RWPE1 (cell line): ENCODE measurements at places on chromosomes 12 and 14.
A peak's percentile ranks its signal among the peaks of the same experiment; 100 is the strongest.

- no peak for DNase-seq
Measured at GRCh38 chr14:100532906-100533655, 54.1 kb downstream of the BEGAIN start.

DNA sequence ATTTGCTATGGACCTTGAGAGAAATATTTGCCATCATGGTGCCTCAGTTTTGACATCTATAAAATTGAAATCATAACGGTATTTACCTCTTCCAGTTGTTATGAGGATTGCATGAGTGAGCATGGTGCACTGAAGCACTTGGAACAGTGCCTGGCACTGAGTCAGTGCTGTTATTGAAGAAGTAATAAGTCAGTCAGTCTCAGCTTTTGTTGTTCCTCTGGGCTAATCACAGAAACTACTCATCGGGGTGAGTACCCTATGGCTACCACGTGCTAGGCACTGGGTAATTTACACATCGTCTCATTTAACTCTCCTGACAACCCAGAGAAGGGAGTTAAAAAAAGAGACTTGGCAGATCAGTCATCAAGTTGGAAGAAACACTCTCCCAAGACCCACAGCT lies 159.5 kb upstream of the NRXN3 start:
- DNase-seq: peak; percentile 81

GRCh38 chr14:56129933-56130332 lies 11.7 kb downstream of the PELI2 start:
- no peak for DNase-seq

DNA sequence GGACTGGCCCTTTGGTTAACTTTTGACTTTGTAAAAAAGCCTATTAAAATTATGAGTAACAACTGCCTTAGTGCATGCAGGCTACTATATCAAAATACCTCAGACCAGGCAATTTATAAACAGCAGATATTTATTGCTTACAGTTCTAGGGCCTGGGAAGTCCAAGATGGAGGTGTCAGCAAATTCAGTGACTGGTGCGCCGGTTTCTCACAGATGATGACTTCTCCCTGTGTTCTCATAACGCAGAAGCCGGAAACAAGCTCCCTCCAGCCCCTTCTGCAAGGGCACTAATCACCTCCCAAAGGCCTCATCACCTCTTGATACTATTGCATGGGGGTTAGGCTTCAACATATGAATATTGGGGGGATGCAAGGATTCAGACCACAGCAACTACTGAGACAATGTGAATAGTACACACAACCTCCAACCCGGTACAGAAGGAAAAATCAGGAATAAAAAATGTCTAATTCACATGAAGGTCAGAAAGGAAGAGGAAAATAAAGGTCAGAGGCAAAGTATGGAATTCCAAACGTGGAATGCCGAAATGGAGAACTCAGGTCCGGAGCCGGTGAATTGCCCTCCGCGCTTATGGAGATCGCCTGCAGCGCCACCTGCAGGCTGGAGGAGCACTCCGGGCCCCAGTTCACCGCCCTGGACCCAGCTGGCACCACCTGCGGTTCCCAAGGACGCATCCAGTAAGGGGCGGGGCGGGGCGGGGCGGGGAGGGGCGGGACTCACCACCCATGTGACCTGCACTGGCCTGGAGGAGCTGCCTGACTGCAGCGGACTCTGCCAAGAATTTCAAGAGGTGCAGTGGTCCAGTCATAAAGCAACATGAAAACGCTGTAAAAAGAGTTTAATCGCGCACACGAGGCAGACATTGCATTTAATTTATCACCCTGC lies 203.4 kb downstream of the KIF26A start:
- peak; percentile 79 for DNase-seq

GRCh38 chr12:53502983-53503728 lies 2.1 kb downstream of the TARBP2 start:
- DNase-seq: no peak

GRCh38 chr14:32375663-32376062 lies 46.6 kb downstream of the AKAP6 start:
- no peak for DNase-seq

GRCh38 chr12:108297424-108297823 lies 41.7 kb downstream of the CMKLR1 start:
- no peak for DNase-seq

DNA sequence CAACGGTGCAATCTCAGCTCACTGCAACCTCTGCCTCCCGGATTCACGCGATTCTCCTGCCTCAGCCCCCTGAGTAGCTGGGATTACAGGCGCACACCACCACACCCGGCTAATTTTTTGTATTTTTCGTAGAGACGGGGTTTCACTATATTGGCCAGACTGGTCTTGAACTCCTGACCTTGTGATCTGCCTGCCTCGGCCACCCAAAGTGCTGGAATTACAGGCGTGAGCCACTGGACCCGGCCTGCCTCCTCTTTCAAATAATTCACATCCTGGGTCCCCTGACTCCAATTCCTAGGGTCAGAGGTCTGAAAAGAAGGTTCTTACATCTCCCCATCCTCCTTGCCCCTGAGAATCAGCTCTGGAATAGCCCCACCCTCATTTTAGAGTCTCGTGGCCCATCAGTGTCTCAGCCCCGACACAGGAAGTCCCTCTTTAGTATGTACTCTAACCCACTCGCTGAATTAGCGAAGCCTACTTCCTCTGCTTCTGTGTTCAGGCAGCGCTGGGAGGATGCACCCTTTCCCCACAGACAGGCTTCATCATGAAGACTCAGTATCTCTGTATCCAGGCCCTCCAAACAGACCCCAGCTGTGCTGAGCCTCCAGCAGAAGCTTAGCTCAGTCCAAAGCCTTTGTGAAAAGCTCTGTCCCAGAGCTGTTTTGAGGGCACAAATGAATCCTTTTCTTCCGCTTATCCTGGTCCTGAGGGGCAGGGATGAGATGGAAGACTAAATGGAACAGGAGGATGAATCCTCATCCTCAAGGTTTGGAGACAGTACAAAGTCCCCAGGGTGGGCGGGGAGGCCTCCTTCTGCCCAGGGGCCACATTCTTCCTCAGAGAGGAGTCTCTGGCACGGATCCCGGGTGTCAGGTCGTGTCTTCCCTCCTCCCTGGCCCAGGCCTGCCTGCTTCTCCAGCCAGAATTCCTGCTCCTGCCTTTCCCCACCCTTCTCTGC lies 3.5 kb downstream of the LPAR5 start:
- DNase-seq: peak; percentile 28

GRCh38 chr14:20503898-20504297 lies 1.4 kb upstream of the RNASE10 start:
- no peak for DNase-seq

- DNase-seq: peak; percentile 47
Measured at GRCh38 chr12:76820888-76821482, 57.1 kb downstream of the ZDHHC17 start.

GRCh38 chr14:63603749-63604277 lies 37.9 kb downstream of the WDR89 start:
- DNase-seq: no peak

DNA sequence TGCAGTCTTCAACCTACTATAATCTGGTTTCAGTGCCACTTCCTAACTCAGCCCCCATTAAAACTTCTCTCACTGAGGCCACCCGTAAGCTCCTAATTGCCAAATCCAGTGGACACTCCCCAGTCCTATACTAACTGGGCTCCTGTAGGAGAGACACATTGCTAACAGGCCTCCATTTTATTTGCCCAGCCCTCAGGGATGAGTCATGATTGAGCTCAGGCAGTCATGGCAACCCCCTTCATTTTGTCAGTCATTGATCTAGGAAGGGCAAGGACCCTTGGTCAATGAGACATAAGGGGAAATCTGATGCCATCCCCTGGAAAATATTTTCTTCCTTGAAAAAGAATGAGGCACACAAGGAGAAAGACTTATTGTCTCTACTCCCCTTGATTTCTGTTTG lies 70.1 kb upstream of the HIF1A start:
- DNase-seq: peak; percentile 12

DNA sequence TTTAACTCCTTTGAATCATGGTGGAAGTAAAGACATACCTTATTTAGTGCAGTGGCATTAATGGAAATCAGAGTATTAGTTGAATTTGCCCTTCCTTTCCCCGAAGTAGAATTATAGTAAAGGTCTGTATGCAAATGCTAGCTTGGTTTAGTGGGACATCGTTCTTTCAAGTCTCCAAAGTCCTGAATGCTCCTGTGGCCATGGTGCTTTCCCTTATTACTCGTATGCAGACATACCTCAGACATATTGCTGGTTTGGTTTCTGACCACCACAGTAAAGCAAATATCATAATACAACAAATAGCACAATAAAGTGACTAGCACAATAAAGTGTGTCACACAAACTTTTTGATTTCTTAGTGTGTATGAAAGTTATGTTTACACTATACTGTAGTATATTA lies 52.3 kb downstream of the MNAT1 start:
- DNase-seq: no peak

GRCh38 chr14:97578982-97579548 lies 781.9 kb downstream of the VRK1 start:
- DNase-seq: no peak

GRCh38 chr12:80745851-80746505 lies 29.3 kb downstream of the MYF5 start:
- no peak for DNase-seq

GRCh38 chr14:36428350-36428749 lies 91.7 kb downstream of the NKX2-1 start:
- DNase-seq: no peak

DNA sequence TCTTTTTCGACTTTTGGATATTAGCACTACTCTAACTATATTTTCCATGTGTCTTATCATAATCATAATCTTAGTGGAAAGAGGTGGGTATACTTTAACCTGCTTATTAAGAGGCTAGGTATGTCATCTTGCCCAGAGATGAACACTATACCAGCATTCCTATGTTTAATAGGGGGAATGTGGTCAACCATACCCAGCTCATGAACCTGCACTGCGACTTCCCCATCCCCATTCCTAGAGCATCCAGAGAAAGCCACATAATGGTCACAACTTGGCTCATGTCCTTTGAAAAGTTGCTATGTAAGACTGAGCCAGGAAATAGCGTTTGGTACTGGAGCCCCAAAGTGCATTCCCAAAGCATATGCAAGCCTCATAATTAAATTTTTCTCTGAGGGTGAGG lies 55.2 kb downstream of the TMCC3 start:
- no peak for DNase-seq

GRCh38 chr12:105040476-105040875 lies 43.8 kb downstream of the ALDH1L2 start:
- no peak for DNase-seq

- DNase-seq: no peak
Measured at GRCh38 chr12:2673966-2674810, 120.6 kb upstream of the FKBP4 start.

DNA sequence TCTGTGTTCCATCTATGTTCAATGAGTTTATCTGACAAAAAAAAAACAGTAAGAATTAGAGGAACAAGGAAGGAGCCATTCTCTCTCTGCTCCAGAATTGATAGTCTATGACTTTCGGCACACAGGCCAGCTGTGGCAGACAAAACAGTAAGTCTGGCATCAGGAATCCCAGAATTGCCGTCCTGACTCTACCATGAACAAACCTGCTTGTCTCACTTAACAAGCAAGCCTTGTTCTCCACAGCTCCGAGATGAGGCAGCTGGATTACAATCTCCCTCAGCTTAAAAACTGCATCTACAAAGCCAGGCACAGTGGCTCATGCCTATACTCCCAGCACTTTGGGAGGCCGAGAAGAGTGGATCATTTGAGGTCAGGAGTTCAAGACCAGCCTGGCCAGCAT lies 153.6 kb upstream of the TMCC3 start:
- DNase-seq: no peak

GRCh38 chr14:84433961-84434360 lies 1096.0 kb upstream of the FLRT2 start:
- no peak for DNase-seq

- no peak for DNase-seq
Measured at GRCh38 chr12:65720136-65721130, 103.8 kb upstream of the HMGA2 start.

GRCh38 chr12:59407799-59408198 lies 188.0 kb upstream of the SLC16A7 start:
- DNase-seq: no peak

DNA sequence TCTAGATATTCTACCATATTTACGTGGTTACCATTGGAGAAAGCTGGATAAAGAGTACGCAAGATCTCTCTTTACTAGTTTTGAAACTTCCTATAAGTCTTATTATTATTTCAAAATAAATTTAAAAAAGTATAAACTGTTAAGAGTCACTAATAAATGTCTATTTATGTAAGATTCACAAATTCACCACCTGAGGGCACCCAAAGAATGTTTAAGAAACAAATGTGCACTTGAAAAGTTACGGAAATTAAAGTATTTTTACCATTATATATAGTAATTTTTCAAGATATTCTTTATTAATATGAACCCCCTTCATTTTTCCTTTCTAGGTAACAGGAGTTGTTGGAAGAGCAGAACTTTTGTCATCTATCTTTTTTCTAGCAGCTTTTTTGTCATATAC lies 11.9 kb downstream of the TMTC3 start:
- peak; percentile 6 for DNase-seq

GRCh38 chr12:54300732-54301427 lies at the start of gene NFE2:
Gene NFE2, minus strand, starts transcription at chr12:54301015. Its CDS starts 5,767 bp downstream, at chr12:54295248.
- DNase-seq: peak; percentile 79

- DNase-seq: peak; percentile 1
Measured at GRCh38 chr12:23767834-23768233, 181.6 kb downstream of the SOX5 start.

- peak; percentile 24 for DNase-seq
Measured at GRCh38 chr14:86654558-86655184, 1124.7 kb downstream of the FLRT2 start.

DNA sequence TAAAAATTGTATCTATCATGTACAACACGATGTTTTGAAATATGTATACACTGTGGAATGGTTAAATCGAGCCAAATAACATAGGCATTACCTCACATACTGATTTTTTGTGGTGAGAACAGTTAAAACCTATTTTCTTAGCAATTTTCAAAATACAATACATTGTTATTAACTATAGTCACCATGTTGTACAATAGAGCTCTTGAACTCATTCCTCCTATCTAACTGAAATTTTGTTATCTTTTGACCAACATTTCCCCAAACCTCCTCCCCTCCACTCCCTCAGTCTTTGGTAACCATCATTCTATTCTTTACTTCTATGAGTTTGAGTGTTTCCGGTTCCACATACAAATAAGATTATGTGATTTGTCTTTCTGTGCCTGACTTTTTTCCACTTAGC lies 6.8 kb upstream of the SLC38A2 start:
- no peak for DNase-seq

DNA sequence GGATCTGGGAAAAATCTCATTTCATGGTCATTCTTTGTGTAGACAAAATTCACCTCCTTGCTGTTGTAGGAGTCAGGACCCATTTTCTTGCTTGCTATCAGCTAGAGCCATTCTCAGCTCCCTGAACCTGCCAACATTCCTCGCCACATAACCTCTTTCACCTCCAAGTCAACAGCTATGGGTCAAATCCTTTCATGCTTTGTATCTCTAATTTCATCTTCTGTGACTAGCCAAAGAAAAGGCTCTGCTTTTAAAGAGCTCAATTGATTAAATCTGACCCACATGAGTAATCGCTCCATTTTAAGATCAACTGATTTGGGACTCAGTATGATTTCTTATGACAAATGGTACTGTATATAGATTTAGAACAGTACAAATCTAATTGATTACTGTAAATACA lies 89.2 kb upstream of the FOXG1 start:
- DNase-seq: no peak
